Naive thymus-derived CD4-positive, alpha-beta T cell (primary cell): ENCODE measurements at places on chromosomes 7 and 10. TPM values are rescaled to one million over a fixed set of nuclear protein-coding genes. Genes with fewer than 3 reads are reported as not detected.

The PTPRN2 gene
- 1.7 TPM for polyA plus RNA-seq

The TMEM236 gene
- polyA plus RNA-seq: not detected

The SOSTDC1 gene
- polyA plus RNA-seq: not detected

DNA sequence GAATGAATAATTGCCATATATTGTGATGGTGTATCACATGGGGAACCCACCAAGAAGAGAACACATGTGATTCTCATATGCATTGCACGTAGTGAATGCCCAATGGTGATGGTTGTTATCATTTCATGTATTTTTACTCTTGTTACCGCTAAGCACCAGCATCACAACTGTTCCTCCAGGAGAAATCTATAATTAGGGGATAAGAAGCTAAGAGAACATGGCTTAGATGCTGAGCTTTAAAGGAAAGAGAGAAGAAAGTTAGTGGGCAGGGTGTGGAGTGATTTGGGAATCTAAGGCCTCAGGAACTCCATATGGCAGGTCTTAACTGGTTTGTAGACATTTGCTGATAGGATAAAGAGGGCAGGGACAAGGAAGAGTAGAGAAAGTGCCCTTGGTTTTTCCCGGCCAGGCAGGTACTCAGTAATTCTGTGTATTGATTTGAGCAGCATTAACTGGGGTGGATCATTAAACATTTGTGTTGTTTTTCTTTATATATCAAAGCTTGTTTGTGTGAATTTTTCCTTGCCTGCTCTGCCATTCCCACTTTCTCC is 145.9 kb downstream of the LRRC4 start:
- no peaks in the 10 kb centered on the region for H3K4me1 ChIP-seq
- H3K4me3 ChIP-seq: no peak overlapping the region
- no peaks in the 10 kb centered on the region for H3K27me3 ChIP-seq
- DNase-seq: no peak
- peaks cover 6% of the 10 kb centered on the region for H3K36me3 ChIP-seq
- H3K27ac ChIP-seq: no peak overlapping the region

DNA sequence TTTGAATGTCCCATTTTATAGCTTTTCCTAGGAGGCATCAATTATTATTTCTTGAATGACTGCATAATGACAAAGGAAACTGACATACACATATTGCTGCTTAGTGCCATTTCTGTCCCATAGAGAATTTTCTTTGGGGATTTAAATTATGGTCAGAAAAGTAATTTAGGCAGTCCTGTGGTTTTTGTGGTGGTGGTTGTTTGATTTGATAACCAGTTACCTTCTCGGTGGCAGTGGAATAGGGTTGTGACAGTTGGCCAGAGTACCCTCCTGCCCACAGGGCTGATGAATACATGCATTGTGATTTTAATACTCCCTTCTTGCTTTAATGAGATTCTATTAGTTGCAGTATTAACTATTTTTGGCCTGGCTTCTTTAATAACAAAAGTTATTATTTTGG is 6.6 kb upstream of the SGCE start:
- H3K27ac ChIP-seq: no peak overlapping the region
- H3K4me1 ChIP-seq: no peaks in the 10 kb centered on the region
- DNase-seq: no peak
- H3K4me3 ChIP-seq: no peak overlapping the region
- H3K27me3 ChIP-seq: no peaks in the 10 kb centered on the region

DNA sequence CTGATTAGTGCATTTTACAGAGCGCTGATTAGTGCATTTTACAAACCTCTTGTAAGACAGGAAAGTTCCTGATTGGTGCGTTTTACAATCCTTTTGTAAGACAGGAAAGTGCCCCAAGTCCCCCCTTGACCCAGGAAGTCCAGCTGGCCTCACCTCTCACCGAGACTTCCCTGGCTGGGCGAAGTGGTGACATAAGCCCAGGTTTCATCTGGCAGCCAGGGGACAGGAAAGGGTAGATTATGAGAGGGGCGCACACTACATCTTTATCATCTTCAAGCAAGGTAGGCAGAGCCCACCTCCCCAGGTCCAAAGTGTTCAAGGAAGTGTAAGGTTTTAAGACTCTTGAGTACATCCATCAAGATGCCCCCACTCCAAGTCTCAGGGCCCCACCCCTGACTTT is 5.5 kb upstream of the GDF10 start:
- no peaks in the 10 kb centered on the region for H3K4me1 ChIP-seq
- no peak overlapping the region for H3K4me3 ChIP-seq
- no peaks in the 10 kb centered on the region for H3K36me3 ChIP-seq
- peak; percentile 8 for DNase-seq
- no peaks in the 10 kb centered on the region for H3K27me3 ChIP-seq

- H3K27me3 ChIP-seq: no peaks in the 10 kb centered on the region
- no peak overlapping the region for H3K4me3 ChIP-seq
- H3K4me1 ChIP-seq: no peaks in the 10 kb centered on the region
- H3K36me3 ChIP-seq: no peaks in the 10 kb centered on the region
- no peak for DNase-seq
These were observed 280.4 kb downstream of the GLRX3 start for GRCh38 chr10:130416334-130417150.

DNA sequence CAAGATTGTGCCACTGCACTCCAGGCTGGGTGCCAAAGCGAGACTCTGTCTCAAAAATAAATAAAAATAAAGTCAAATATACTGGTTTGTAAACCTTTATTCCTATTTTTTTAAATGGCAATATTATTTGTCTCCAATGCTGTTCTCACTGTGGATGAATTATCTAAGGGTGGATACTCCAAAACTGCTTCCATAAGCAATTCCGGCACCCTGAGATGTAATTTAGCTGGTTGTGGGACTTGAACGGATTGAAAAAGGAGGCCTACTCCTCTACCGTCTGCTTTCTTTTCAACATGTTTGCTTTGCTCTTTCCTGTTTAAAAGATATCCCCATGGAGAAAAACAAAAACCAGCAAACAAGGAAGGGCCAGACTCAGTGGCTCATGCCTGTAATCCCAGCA is 54.4 kb downstream of the SLC35B4 start:
- DNase-seq: no peak
- no peak overlapping the region for H3K4me3 ChIP-seq
- no peak overlapping the region for H3K27ac ChIP-seq

- no peak for DNase-seq
- no peak overlapping the region for H3K27ac ChIP-seq
- no peaks in the 10 kb centered on the region for H3K27me3 ChIP-seq
- H3K4me1 ChIP-seq: no peaks in the 10 kb centered on the region
- no peaks in the 10 kb centered on the region for H3K36me3 ChIP-seq
- H3K4me3 ChIP-seq: no peak overlapping the region
These were observed 237.7 kb upstream of the PLXDC2 start for GRCh38 chr10:19578571-19578970.
